Psoas muscle (tissue), 8 donors: ENCODE measurements at places on chromosomes 11 and 22.
A peak's percentile ranks its signal among the peaks of the same experiment; 100 is the strongest.

DNA sequence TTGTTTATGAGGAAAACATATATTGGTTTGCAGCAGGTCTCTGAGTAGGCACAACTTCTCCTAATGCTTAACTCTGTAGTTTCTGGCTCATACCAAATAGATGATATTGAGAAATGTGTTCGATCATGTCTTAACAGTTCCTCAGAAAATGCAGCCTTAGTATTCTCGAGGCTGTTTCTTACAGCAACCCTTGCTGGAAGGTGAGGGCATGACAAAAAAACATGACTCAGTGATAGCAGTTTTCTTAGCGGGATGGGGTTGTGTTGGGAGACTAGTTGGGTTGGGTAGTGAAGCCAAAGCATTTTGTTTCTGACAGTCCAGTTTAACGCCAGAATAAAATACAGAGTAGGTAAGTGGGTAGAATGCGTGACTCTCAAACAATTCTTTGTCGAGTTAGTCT is 94.7 kb upstream of the PARVA start:
- no peak for DNase-seq

- DNase-seq = no peak
These were observed 10.3 kb upstream of the NEFH start for GRCh38 chr22:29469755-29470154.

GRCh38 chr11:98358551-98358950 is 662.2 kb upstream of the CNTN5 start:
- no peak for DNase-seq

GRCh38 chr11:36139767-36140166 is 149.5 kb downstream of the COMMD9 start:
- no peak for DNase-seq

DNA sequence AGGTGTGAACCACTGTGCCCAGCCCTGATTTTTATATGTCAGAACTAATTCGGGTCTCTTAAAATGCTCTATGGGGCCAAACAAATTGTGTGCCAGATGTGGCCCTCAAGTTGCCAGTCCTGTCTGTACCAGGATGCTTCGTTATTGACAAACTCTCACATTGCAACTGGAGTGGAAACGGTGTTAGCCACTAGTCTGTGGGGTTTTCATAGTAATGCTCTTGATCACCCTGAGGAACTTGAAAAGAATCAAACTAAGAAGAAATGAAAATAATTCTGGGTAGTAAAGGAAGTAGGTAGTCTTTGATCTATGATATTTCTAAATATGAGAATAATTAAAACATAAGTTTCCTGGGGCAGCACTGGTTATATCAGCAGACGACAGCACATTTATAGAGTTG is 67.3 kb upstream of the ADSL start:
- no peak for DNase-seq

DNA sequence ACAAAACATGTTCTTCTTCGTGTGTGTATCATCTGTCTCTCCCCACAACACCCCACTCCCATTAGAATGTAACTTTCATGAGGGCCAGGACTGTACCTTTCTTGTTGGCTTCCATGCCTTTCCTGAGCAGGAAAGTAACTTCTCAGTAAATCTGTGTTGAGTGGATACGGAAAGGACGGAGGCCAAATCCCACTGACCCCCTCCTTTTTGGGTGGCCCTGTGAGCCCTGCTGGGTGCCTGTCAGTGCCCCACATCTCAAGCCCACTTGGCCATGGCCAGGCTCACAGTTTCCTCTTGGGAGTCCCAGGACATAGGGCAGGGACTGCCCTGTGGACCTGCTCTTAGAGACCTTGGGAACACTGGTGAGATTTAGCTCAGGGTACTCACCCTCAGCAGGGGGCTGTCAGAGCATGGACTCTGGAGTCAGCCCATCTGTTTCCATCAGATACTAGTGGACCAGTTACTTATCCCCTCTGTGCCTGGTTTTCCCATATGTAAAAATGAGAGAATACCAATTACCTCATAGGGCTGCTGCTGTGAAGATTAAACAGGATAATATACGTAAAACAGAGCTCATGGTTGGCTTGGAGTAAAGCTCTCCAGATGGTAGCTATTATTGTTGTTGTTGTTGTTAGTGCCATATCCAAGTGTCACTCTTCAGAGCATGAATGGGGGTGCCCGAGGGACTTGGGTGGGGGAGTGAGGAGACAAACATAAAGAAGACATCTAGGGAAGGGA is 1.0 kb upstream of the C11orf96 start:
- DNase-seq = no peak

DNA sequence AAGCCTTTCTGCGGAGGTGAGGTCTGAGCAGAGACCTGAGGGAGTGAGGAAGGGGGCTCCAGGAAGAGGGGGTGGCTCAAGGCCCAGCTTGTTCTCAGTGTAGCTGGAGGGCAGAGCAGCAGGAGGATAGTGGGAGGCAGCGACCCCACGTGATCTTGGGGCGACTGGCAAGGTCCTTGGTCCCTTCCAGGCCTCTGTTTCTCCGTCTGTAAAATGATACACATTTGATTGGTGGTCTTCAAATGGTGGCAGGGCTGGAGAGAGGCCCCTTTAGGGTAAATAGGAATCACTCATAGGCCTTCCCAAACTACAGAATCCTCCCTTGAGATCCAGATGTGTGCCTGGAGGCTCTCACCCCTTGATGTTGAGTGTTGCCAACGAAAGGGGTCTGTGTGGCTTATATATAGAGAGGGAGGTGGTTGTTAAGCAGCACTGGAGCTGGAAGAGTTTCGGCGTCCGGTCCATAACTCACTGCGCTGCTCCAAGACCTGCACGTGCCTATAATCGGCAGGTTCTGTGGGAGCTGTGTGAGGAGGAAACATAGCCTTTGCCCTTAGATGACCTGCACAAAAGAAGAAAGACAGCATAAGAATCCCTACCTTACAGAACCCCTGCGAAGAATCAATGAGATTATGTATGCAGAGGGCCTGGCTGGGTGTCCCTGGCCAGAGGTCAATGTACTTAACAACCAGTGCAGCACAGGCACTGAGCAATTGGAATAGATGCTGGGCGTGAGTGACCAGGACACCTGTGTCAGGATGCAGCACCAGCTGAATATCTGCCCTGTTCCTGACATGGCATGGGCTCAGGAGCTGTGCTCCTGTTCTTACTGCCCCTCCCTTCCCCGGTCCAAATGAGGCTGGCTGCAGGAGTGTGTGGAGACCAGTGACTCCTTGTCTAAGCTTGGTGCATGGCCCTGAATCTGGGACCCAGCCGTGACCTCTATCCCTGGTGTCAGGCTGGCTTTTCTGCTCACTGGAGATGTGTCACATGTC is 28.7 kb downstream of the OTOG start:
- no peak for DNase-seq

GRCh38 chr11:110251836-110252235 is 44.6 kb downstream of the RDX start:
- no peak for DNase-seq

GRCh38 chr11:64960719-64961118 is 11.2 kb downstream of the MAJIN start:
- no peak for DNase-seq

GRCh38 chr22:30640839-30641430 is 5.4 kb downstream of the SLC35E4 start:
- no peak for DNase-seq

GRCh38 chr11:371716-372590 is 2.7 kb downstream of the B4GALNT4 start:
- no peak for DNase-seq

DNA sequence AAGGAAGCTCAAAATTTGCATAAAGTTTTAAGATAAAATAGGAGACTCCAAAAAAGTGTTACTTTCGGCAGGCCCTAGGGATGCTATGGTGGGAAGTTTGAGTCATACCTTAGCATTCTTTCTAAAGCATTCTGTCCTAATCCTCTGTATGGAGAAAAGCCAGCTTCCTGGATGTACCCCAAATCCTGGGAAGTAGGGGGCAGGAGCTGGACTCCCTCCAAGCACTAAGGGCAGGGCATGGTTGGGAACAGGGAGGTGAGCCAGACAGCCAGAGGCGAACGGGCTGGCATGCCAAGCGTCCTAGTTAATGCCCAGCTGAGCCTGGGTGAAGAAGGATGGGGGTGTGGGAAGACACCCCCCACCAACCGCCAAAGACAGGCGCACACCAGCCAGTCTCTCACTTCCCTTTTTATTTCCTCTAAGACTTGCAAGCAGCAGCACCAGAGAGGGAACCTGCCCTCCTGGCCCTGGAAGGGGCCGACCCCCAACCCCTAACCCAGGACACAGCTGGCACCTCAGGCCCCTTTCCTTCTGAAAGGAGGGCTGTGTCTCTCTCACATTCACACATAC is 23.9 kb downstream of the RTN4RL2 start:
- no peak for DNase-seq

GRCh38 chr11:96288915-96289314 is 54.1 kb downstream of the MAML2 start:
- DNase-seq = no peak

- peak; percentile 28 for DNase-seq
These were observed 21.0 kb upstream of the RAB30 start for GRCh38 chr11:83092488-83093384.

DNA sequence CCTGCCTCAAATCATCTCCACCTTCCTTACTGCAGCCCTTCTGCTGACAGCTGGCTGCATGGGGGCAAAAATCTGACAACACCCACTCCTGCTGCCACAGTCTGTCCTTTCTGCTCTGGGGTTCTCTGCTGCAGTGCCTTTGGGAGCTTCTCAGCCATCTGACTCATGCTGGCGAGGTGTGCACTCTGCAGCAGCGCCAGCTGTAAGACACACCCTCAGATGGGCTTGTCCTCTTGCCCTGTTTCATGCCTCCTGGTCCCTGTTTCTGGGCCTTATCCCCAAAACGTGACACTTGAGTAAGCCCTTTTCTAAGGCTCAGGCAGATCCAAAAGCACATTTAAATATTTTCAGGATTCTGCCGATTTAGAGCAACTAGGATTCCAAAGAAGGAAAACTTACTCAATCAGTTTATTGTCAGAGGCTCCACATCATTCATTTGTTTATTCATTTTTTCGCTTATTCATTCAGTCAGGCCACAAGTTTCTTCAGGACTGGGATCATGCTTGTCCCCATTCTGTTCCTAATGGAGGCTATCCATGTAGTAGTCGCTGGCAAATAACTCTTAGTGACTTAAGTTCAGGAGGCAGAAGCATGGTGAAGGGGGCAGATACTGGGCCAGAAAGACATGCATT is 60.2 kb downstream of the SMIM38 start:
- no peak for DNase-seq

GRCh38 chr22:28075358-28075981 is 156.4 kb upstream of the PITPNB start:
- peak; percentile 39 for DNase-seq

DNA sequence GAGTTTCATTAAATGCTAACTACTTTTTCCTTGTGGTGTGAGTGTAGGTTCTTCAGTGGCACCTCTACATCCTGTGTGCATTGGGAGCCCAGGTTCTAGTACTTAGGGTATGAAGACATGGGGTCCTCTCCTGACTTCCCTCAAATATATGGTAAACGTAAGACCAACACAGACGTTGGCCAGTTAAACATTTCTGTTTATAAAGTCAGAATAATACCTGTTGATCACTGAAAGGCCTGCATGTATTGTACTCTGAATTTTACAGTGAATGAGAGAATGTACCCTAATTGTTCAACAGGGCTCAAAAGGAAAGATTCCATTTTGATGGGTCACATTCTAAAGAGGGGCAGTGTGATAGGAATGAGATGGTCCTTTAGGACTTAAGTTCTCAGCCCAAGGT is 3.2 kb downstream of the RPL27A start:
- no peak for DNase-seq

- DNase-seq = no peak
These were observed 5.8 kb downstream of the PLEKHB1 start for GRCh38 chr11:73652046-73652730.

GRCh38 chr11:113578033-113578380 is 102.8 kb upstream of the DRD2 start:
- no peak for DNase-seq

- no peak for DNase-seq
These were observed 16.6 kb downstream of the GP1BB start for GRCh38 chr22:19739911-19740449.

GRCh38 chr11:111128076-111128870 is 117.3 kb upstream of the POU2AF2 start:
- DNase-seq = no peak

- no peak for DNase-seq
These were observed 23.4 kb downstream of the PPM1F start for GRCh38 chr22:21929253-21929652.

- DNase-seq = no peak
These were observed at the start of gene EMID1 for GRCh38 chr22:29205594-29206371. Gene EMID1 (plus strand): TSS chr22:29205896. CDS start chr22:29206039, 143 bp downstream.

GRCh38 chr11:117529816-117530215 is 202.2 kb downstream of the CEP164 start:
- DNase-seq = no peak

DNA sequence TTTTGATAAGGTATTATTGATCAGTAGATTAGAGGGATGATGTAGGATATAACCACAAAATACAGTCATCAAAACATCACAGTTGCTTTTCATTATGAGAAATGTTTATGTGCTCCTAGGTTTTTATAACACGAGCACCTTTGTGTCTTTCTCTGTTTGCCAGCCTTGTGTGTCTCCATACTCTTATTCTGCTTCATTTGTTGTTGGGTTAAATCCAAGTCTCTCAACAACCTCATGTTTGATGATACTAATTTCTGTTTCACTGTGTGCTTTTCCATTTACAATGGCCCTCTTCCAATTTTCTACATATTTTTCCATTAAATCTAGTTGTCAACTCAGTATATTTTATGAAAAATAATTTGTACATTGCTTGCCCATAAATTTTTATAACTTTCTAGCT is 107.7 kb upstream of the POU2AF2 start:
- no peak for DNase-seq

- peak; percentile 17 for DNase-seq
These were observed 17.6 kb downstream of the DGAT2 start for GRCh38 chr11:75786101-75786736.

- peak; percentile 44 for DNase-seq
These were observed 762 bp upstream of the CCDC134 start for GRCh38 chr22:41799486-41800347.

- no peak for DNase-seq
These were observed 21.2 kb upstream of the ISX start for GRCh38 chr22:35044607-35045390.

DNA sequence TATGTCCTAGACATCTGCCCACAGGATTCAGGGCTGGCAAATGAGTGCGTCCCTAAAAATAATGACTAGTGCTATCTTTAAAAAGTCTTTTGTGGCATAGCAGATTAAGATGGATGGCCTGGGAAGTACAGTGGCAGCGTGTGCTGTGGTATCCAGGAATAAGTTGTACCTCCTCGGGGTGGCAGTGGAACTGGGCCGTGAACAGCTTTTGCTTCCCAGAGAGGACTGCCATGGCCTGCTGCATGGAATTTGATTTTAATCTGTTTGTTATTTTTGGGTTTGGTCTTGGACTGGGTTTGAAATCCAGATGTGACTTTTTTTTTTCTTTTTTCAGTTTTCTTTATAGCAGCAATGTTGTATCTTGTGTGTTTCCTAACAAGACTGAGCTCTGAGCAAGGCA is 71.3 kb upstream of the PARVG start:
- DNase-seq = no peak

GRCh38 chr11:15865212-15865987 is 490.9 kb downstream of the SOX6 start:
- no peak for DNase-seq
